ENCODE measurements at places on chromosomes 4 and X.

DNA sequence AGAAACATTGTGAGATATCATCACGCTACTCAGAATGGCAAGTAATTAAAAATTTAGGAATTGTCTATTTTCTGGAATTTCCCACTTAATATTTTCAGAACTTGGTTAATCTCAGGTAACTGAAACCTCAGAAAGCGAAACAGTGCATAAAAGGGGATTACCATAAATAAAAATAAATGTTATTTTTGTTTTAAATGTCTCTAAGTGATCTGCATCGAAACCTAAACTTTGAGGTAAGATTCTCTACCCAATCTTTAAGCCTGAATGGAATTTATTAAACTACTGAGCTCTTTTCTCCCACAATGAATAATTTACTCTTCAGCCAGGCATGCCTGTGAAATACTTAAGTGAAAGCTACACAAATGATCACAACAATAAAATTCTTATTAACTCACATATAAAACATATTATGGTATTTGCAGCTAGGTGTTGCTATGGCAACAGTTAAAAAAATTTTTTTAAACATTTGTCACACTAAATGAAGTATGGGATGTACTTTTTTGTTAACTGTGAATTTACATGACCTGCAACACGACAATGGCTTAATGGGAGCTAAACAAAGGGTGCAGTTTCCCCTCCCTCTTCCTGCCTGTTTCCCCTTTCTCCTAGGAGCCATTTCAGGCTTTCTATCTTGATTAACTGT is 220.2 kb upstream of the PRPS2 start:
- no peak for DNase-seq

DNA sequence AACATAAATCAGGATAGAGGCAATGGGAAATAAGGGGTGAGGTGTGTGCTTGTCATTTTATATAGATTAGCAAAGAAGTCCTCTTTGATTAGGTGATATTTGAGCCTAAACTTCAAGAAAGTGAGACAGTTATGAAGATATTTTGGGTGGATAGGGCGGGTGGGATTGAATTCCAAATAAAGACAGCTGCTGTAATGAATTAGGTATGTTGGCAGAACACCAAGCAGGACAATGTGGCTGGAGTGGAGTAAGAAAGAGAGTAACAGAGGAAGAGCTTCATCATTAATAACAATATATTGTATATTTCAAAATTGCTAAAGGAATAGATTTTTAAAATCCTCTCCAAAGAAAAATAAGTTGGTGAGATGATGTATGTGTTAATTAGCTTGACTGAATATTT is 91.0 kb upstream of the CENPE start:
- no peak for DNase-seq

GRCh38 chr4:150973626-150974251 is 41.3 kb downstream of the LRBA start:
- DNase-seq, result no peak

GRCh38 chr4:118322831-118323502 is 29.8 kb downstream of the PRSS12 start:
- no peak for DNase-seq

- DNase-seq, result no peak
Measured at GRCh38 chr4:102733084-102733483, 27.7 kb downstream of the MANBA start.

GRCh38 chr4:99966692-99967091 is 16.6 kb upstream of the H2AZ1 start:
- no peak for DNase-seq

GRCh38 chrX:115226929-115227328 is 7.0 kb downstream of the LRCH2 start:
- DNase-seq, result no peak

GRCh38 chr4:16443504-16444088 is 217.3 kb upstream of the TAPT1 start:
- no peak for DNase-seq
